ENCODE measurements at places on chromosomes 7 and 10.

DNA sequence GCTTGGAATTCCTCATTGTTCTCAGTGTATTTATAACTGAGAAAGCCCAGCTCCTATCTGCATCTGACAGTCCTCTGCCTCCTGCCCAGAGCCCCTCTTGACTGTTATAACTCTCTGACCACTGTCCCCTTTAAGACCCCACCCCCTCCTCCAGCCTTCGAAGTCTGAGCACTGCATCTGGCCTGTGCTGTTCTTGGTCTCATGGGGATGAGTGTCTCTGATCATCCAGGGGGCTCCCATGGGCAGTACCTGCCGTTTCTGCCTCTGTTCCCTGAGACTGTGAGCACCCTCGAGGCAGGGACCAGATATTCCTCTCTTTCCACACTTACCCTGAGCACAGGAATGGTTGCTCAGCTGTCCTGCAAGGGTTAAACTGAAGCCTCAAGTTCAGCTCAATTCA lies 7.7 kb downstream of the GHRHR start:
- no peak for DNase-seq

- no peak for DNase-seq
These were observed 68.9 kb upstream of the ADO start for GRCh38 chr10:62735464-62736167.

DNA sequence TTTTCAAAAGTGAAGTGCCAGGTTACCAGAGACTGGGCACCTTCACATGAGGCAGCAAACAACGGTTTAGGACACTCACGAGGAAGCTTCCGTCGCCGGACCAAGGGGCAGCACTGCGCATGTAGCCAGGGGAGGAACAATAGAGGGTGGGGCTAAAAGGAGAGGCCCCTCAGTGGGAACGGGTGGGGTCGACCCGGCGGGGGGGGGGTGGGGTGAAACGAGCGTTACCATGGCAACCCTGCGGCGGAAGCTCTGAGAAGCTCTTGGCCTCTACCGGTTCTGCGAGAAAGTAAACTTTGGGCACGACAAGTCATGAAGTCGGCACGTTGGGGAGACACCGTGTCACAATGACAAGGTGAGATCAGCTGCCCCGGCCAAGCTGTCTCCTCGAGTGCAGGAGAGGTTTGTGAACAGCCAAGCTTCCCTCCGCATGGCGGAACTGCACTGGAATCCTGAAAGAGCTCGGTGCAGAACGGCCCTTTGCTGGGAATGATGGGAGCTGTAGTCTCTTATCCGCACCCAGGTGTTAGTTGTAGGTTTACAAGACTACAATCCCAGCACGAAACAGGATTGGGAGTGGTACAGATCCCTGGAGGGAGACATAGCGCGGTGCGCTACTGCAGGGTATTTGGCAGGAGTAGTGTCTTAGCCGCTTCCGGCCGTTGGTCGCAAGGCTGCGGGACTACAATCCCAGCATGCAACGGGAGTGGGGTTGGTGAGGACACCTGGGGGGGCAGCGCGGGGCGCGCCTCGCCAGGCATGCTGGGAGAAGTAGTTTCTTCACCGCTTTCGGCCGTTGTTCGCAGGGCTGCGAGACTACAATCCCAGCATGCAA lies 72.8 kb upstream of the ZNF722 start:
- peak; percentile 95 for DNase-seq

DNA sequence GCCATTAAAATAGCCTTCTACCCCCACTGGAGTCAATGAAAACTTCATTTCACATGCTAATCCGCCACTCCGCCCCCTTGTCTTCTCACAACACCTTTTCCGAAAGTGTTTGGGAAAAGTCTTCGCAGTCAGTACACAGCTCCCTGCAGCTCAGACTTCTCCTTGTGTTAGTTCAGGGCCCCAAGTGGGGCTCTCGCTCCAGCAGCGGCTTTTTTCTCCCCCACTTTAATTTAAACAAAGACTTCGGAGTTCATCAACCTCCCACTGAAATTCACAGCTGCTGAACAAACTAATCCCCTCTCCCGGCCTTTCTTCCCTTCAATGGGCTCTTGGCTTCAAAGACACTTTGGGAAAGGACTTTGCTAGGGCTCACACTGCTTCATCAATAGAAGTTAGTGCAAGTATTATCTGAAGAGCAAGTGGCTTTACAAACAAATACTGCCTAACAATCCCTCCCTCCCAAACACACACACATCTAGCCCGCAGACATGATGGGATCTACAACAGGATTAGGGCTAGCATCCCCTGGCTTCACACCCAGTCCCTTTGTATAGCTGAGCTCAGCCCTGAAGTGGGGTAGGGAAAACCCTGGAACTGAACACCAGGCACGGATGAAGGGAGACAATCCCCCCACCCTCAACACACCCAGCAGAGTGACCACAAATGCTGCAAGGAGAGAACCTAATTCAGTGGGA lies 23.1 kb downstream of the WNT8B start:
- peak; percentile 49 for DNase-seq

GRCh38 chr7:43906331-43907010 lies at the start of gene URGCP:
Gene URGCP, minus strand, starts transcription at chr7:43906596. Its CDS starts 21 bp downstream, at chr7:43906575.
- peak; percentile 53 for DNase-seq

- no peak for DNase-seq
These were observed 155.2 kb upstream of the BMPER start for GRCh38 chr7:33750177-33750576.

GRCh38 chr10:14904864-14905263 lies 26.2 kb downstream of the SUV39H2 start:
- DNase-seq = no peak

DNA sequence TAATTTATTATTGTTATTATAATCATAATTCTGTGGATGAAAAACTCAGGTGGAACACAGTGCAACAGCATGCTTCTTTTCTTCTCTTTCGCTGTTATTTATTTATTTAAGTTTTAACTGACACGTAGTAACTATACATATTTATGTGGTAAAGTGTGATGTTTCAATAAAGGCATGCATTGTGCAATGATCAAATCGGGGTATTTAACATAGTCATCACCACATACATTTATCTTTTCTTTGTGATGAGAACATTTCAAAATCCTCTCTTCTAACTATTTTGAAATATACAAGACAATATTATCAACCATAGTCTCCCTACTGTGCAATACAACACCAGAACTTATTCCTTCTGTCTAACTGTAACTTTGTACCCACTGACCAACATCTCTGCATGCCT lies 152.5 kb upstream of the LYZL1 start:
- no peak for DNase-seq

GRCh38 chr10:84329986-84330651 lies 1.7 kb downstream of the CCSER2 start:
- DNase-seq = no peak

DNA sequence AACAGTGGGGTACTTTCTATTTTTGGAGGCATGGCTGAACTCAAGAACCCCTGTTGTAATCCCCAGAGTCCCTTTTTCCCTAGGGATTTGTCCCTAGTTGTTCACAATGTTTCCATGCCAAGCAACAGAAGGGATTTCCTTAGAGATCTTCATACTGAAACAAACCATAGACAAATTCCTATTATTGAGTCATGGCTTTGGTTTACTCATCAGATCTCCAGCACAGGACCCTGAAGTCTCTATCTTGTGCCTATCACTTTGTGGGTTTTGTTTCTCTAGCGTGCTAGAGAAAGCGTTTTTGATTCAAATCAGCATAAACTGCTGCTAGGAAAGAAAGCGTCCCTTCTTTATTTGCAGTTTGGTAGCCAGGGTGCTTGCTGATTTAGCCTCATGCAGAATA lies 165.0 kb downstream of the BAMBI start:
- no peak for DNase-seq

- DNase-seq = no peak
These were observed 130.9 kb downstream of the AGMO start for GRCh38 chr7:15430911-15431310.

DNA sequence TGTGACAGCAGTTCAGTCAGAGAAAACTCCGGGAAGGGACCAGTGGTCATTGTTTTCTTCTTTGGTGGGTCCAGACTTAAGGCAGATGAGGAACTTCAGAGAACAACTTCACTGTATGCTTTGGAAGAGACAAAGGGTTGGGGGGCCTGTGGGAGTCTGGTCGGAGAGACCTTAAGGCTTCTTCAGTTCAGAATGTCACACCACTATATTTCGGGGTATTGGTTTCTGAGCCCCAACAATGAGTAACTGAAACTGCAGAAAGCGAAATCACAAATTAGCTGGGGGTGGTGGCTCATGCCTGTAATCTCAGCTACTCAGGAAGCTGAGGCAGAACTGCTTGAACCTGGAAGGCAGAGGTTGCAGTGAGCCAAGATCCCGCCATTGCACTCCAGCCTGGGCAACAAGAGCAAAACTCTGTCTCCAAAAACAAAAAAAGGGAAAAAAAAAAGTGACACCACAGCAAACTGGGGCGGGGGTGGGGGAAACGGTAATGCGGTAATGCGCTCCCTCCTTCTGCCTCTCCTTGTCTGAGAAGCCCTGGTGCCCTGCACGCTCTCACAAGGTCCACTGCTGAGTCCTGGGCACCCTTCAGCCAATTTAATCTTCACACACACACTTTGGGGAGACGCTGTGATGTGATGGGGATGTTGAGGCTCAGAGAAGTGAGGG lies 2.2 kb upstream of the ADIRF start:
- DNase-seq = no peak

DNA sequence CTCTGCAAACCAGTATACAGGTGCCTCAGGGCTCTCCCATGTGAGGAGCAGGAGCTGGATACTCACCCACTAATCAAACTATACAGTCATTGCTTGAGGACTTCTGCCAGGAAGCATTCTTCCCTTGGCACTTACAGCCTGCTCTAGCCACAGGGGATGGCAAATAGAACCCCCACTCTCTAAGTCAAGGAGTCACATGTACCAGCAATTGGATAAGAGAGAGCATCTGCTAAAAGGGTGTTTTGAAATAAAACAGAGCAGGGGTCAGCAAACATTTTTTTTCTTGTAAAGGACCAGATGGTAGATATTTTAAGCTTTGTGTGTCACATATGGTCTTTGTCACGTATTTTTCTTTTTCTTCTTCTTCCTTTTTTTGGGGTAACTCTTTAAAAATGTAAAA lies 865.2 kb upstream of the GHITM start:
- DNase-seq = peak; percentile 14

DNA sequence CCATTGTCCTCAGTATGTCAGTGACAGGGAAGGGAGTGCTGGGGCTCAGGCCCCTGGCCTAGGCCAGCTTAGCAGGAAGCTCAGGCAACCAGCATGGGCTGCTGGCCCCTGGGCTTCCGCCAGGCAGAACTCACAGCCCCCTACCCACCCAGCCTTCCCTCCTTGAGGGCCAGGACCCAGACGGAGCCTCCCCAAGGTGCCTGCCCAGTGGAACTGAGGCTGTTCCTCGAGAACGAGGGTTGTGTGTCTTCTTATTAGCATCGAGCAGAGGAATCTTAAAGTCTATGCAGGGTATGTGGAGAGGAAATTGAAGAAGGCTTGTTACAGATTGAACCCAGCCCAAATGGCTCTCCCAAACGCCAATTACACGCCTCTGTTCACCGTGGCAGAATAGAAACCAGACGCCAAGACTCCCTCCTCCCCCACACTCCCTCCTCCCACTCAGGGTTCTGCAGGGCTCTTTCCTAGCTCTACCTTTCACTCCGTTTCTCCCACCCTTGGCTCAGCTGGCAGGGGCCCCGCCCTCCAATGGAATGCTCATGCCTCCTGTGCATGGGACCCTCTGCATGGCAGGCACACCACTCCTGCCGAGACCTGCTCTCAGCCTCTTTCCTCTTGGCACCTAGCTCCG lies 134.4 kb downstream of the ZMIZ1 start:
- no peak for DNase-seq

DNA sequence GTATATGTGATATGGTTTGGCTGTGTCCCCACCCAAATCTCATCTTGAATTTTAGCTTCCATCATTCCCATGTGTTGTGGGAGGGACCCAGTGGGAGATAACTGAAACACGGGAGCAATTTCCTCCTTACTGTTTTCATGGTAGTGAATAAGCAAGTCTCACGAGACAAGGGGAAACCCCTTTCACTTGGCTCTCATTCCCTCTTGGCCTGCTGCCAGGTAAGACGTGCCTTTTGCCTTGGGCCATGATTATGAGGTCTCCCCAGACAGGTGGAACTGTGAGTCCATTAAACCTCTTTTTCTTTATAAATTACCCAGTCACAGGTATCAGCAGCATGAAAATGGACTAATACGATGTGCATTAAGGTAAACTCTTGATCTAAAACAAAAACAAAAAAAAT lies 357.1 kb upstream of the AOAH start:
- peak; percentile 47 for DNase-seq

DNA sequence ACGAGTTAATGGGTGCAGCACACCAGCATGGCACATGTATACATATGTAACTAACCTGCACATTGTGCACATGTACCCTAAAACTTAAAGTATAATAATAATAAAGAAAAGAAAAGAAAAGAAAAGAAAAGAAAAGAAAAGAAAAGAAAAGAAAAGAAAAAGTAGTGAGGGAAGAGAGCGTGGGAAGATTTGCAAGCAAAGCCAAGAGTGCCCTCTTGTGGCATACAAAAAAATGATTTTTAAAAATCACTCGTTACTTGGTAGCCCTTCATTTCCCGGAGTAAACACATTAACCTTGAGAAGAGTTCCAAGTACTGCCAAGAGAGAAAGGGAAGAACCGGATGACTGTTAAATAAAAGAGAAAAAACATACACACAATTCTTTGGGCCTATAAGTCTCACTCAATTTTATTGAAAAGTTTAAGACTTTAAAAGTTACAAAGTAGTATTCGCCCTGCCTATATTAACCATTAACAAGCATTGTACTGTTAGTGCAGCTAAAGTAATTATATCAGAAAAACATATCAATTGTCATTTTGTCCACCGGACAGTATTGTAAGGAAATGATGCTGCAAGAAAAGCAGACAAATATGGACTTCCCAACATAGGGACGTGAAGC lies 6.2 kb upstream of the CH25H start:
- peak; percentile 37 for DNase-seq

GRCh38 chr7:50214771-50215170 lies 89.7 kb upstream of the IKZF1 start:
- no peak for DNase-seq

DNA sequence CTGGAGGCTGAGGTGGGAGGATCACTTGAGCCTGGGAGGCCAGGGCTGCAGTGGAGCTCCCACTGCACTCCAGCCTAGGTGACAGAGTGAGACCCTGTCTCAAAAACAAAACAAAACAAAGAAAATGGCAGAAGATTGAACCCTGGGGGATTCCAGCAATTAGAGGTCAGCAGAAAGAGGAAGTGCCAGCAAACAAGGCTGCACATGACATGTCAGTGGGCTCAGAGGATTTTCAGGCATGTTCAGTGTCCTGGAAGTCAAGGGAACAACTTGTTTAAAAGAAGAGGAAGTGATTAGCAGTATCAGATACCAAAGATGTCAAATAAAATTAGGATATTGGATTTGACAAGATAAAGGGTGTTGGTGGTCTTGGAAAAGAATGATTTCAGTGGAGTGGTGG lies 32.3 kb downstream of the RAB18 start:
- DNase-seq = no peak

GRCh38 chr7:50142425-50143017 lies 49.5 kb upstream of the ZPBP start:
- peak; percentile 49 for DNase-seq

- no peak for DNase-seq
These were observed 12.1 kb upstream of the STK17A start for GRCh38 chr7:43570688-43571365.

DNA sequence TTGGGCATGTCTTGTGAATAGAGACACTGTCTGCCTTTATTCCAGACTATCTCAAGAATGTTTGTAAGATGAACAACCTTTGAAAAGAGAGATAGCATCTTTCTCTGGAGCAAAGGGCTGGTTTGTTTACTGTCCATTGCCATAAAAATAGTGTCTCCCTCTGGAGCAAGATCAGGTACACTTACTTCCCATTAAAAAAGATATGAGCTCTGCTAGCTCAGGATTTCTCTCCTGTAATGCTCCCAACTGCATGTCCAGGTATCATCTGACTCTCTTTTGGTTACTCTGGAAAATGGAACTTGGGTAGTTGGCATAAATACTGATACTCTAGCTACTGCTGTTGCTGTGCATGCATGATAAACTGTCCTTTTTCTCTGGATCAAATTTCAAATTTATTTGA lies 381.1 kb downstream of the TFEC start:
- no peak for DNase-seq
